Activated CD4-positive, CD25-positive, alpha-beta regulatory T cell treated with anti-CD3 and anti-CD28 coated beads, Interleukin-2, amount 50 U/mL, for 72 hours (primary cell): ENCODE measurements at places on chromosomes 3 and 15.

DNA sequence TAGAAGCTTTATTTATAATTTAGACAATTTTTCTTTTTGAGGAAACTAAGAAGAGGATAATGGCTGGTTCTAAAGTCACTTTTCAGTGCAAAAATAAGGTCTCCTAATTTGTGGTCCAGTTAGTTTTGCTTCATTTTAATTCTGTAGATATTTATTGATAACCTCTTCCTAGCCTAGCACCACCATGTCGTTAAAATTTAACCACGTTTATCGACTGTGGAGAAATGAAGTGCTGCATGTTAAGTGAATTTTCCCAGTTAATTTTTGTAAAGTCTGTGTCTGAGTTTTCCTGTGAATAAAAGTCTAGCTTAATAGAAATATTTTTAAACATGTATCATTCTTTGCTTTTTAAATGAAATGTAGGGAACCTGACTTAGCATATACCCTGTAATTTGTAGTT, 16.7 kb downstream of the LRRC28 start:
- DNase-seq: no peak

DNA sequence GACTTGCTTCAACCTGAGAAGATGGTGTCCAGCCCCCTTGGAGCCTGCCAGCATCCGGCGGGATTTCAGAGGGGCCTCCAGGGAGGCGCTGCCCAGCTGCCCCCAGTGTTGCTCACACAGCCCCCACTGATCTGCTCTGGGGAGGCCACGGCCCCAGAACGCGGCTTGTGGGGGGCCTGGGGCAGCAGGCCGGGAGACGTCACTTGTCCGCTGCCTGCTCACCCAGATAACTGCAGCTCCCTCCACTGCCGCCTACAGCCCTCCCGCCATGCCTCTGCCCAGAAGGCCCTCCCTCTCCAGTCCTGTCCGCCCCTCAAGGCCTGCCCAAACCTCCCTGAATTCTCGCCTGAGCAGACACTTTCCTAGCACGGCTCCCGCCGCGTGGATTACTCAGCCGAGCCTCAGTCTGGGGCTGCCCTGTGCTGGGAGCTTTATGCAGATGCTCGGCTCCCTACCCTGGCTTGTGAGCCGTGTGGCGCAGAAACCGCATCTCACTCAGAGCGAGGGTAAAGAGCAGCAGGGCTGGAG, 17.2 kb upstream of the ADIPOQ start:
- DNase-seq: peak; percentile 37

- DNase-seq: no peak
Measured at GRCh38 chr3:81033684-81034083, 727.8 kb downstream of the GBE1 start.

- DNase-seq: no peak
Measured at GRCh38 chr15:31352339-31352751, 25.7 kb downstream of the KLF13 start.

- no peak for DNase-seq
Measured at GRCh38 chr3:126390751-126391150, 4.0 kb upstream of the CFAP100 start.

DNA sequence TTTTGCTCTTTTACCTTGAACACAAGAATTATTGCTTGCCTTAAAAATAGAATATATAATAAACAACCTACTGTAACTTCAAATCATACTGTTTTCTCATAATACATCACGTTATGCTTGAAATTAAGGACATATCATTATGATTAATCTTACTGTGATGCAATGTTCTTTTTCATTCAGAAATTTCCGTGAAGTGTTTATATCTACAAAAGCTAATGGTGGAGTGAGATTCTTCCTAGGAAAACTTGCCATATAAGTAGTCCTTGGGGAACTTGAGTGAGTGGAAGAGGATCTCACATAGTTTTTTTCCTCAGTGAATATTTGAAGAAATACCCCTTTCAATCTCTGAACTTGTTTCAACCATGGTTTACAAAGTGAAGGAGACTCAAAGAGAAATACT, 498.7 kb upstream of the CBLB start:
- no peak for DNase-seq

DNA sequence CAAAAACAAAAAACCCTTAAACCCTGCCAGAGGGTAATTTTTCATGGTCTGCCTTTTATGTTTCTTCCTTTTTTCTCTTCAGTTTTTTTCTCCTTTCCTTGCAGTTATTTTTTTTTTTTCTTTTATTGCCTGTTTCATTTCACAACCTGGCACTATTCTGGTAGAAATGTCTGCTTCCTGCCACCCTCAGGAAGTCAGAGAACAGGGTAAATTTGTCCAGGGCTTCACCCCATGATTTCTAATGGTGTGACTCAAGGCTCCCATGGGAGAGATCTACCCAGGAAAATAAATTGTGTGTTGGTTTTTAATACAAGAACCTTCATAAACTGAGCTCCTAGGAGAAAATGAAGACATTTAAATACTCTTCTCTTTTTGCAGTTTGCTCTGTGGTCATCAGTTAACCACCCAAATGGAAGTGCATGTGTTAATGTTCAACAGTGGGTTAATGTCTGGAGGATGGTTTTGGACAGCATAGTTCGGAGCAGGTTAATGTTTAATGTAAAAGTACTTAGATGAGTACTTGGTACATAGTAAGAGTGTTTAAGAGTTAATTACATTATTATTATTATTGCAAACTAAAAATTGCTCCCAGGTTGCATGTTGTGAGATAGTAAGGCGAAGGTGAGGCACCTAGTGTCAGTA, 45.9 kb downstream of the CGNL1 start:
- DNase-seq: no peak

GRCh38 chr15:89034305-89034704, 54.0 kb upstream of the ABHD2 start:
- no peak for DNase-seq

- DNase-seq: no peak
Measured at GRCh38 chr3:47761046-47761445, 20.6 kb downstream of the SMARCC1 start.

- no peak for DNase-seq
Measured at GRCh38 chr15:77112838-77113504, 42.1 kb upstream of the TSPAN3 start.

GRCh38 chr3:108131475-108132134, 40.8 kb upstream of the CD47 start:
- DNase-seq: no peak

GRCh38 chr15:80489030-80489594, 84.9 kb downstream of the ARNT2 start:
- no peak for DNase-seq

DNA sequence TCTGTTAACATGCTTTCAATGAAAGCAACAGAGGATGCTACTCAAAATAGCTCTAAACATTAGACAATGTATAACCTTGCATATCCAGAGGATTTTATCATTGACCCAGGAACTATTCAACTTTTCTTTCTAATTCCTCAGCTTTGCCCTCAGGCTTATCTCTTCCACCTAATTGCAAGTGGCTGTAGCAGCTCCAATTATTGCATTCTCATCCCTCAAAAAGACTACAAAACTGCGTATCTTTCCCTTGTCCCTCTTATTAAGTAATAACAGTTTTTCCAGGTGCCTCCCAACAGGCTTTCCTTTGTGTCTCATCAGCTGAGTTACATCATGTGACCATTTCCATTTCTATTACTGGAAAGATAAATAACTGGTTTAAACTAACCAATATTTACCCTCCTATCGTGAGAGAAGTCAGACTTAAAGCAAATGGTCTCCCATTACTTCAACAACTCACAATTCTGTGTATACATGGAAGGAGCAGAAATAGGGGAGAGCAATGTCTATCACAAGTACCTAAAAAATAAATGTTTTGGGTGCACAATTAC, 78.0 kb upstream of the MBNL1 start:
- DNase-seq: no peak

- DNase-seq: no peak
Measured at GRCh38 chr15:64766058-64766457, 9.3 kb downstream of the RBPMS2 start.

DNA sequence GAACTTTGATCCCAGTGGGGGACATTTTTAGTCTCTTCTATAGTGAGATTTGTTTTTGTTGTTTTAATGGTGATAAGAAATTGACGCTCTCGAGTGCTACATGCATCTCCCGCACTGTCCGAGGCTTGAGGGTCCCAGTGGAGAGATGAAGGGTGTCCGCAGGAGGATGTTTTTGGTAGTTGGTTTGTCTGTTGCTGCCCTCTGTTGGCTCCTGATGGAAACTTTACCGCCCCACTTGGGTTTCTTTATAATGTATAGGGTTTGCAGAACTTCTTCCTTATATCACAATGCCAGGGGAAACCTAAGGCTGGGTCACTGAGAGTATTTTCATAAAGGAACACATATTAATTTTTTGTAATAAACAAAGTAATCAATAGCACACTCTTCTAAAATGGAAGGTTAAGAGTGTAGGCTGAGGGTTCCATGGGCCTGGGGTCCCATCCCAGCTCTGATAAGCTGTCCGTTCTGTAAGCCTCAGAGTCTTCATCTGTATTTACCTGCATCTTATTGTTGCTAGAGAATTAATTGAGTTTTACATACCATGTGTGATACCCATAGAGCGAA, 185.3 kb upstream of the FEZF2 start:
- no peak for DNase-seq

DNA sequence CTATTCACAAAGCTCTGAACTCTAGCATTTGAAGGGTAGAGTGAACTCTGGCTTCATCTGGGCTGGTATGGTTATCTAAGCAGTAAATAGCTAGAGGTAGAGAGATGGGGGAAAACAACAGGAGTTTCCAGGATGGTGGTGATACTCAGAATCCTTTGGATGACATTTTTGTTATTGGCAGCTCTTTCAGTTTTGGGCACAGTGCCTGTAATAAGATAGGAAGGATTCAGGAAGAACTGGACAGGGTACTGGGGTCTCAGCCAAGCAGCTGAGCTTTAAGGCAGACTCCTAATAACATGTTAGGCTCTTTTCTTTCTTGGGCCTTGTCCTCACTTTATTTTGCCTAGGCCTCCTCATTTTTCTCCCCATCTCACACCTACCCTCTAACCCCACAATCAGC, 338.5 kb downstream of the CADM2 start:
- no peak for DNase-seq

GRCh38 chr15:80155001-80155377, 2.2 kb downstream of the FAH start:
- DNase-seq: no peak
